Subcutaneous preadipocyte (primary cell): ENCODE measurements at places on chromosomes 16 and 17. TPM values are rescaled to one million over a fixed set of nuclear protein-coding genes. Genes with fewer than 3 reads are reported as not detected.

KCNG4 gene
- total RNA-seq: not detected in 2 replicates

CCL16 gene
- not detected in 2 replicates for total RNA-seq

RAB11FIP3 gene
- total RNA-seq: 21.7 and 23.5 TPM in 2 replicates

HDAC5 gene
- total RNA-seq: 47.4 and 53.4 TPM in 2 replicates

SKAP1 gene
- total RNA-seq: not detected in 2 replicates

MT1F gene
- total RNA-seq: 0.37 TPM in 1 of 2 replicates, not detected in the other

RSKR gene
- total RNA-seq: 5.1 and 9.6 TPM in 2 replicates

TLCD2 gene
- total RNA-seq: 0.98 and 1.5 TPM in 2 replicates

CX3CL1 gene
- total RNA-seq: not detected in 2 replicates

KRTAP4-3 gene
- not detected in 2 replicates for total RNA-seq

PRSS22 gene
- not detected in 2 replicates for total RNA-seq

OR1D2 gene
- total RNA-seq: not detected in 2 replicates

RMI2 gene
- 7.3 and 10.6 TPM in 2 replicates for total RNA-seq

FAM20A gene
- 16.4 and 63.9 TPM in 2 replicates for total RNA-seq

CCDC144A gene
- 0.59 and 2.2 TPM in 2 replicates for total RNA-seq

EVPL gene
- total RNA-seq: not detected in 2 replicates

EFCAB13 gene
- total RNA-seq: 4.1 and 4.8 TPM in 2 replicates

CRHR1 gene
- not detected in 2 replicates for total RNA-seq

KCNAB3 gene
- under 0.01 and 0.98 TPM in 2 replicates for total RNA-seq

NOS2 gene
- not detected in 2 replicates for total RNA-seq

QPRT gene
- total RNA-seq: 18.7 and 23.7 TPM in 2 replicates

SPATA32 gene
- total RNA-seq: not detected in 2 replicates

KREMEN2 gene
- not detected in 2 replicates for total RNA-seq

SP2 gene
- total RNA-seq: 0.73 and 2.2 TPM in 2 replicates

DOC2A gene
- 0.20 and 0.37 TPM in 2 replicates for total RNA-seq

LLGL2 gene
- total RNA-seq: 0.20 TPM in 1 of 2 replicates, not detected in the other

TBC1D3E gene
- total RNA-seq: not detected in 2 replicates

HSPB9 gene
- not detected in 2 replicates for total RNA-seq

EIF4A3 gene
- total RNA-seq: 83.7 and 84.9 TPM in 2 replicates

TMC7 gene
- total RNA-seq: 0.73 and 2.2 TPM in 2 replicates

PAGR1 gene
- 13.6 and 19.9 TPM in 2 replicates for total RNA-seq

GLTPD2 gene
- total RNA-seq: 0.37 TPM in 1 of 2 replicates, not detected in the other
